ENCODE measurements at places on chromosomes 1 and 21. TPM values are rescaled to one million over a fixed set of nuclear protein-coding genes. Genes with fewer than 3 reads are reported as not detected.

Gene RHBDL2
- not detected for total RNA-seq

Gene TFF2
- total RNA-seq, result not detected

Gene MCOLN3
- 11.5 TPM for total RNA-seq

Gene USP21
- 35.6 TPM for total RNA-seq

Gene LCE1B
- not detected for total RNA-seq

Gene MNDA
- total RNA-seq, result not detected

Gene PRKAA2
- not detected for total RNA-seq

Gene PLD5
- not detected for total RNA-seq

Measured in activated naive CD4-positive, alpha-beta T cell treated with anti-CD3 and anti-CD28 coated beads, Interleukin-2, amount 10 ng/mL, durations not matched to agents 5 hours and 36 hours (primary cell).